ENCODE measurements at places on chromosomes 7 and 10. TPM values are rescaled to one million over a fixed set of nuclear protein-coding genes. Genes with fewer than 3 reads are reported as not detected.

The SPAM1 gene
- not detected for total RNA-seq

The PAPSS2 gene
- 16.9 TPM for total RNA-seq

The FANK1 gene
- 7.3 TPM for total RNA-seq

The IFIT1B gene
- not detected for total RNA-seq

The FXYD4 gene
- not detected for total RNA-seq

The CTTNBP2 gene
- total RNA-seq: 25.7 TPM

The PLCE1 gene
- 5.3 TPM for total RNA-seq

The XRCC2 gene
- under 0.01 TPM for total RNA-seq

The TBX20 gene
- not detected for total RNA-seq

The HSPB1 gene
- total RNA-seq: 367 TPM

The HKDC1 gene
- total RNA-seq: 6.7 TPM

The SEMA3A gene
- total RNA-seq: 2.6 TPM

The ZNF735 gene
- total RNA-seq: not detected

The MMRN2 gene
- 17.4 TPM for total RNA-seq

The C10orf53 gene
- total RNA-seq: not detected

The IL2RA gene
- total RNA-seq: 0.52 TPM

The WNT8B gene
- not detected for total RNA-seq

The RET gene
- 0.78 TPM for total RNA-seq

The ST8SIA6 gene
- not detected for total RNA-seq

The PDK4 gene
- total RNA-seq: 234 TPM

The CALCR gene
- not detected for total RNA-seq

The OR6B1 gene
- not detected for total RNA-seq

The RBM20 gene
- 14.5 TPM for total RNA-seq

The PTPRZ1 gene
- 1.6 TPM for total RNA-seq

The NAT16 gene
- total RNA-seq: not detected

The SOSTDC1 gene
- total RNA-seq: not detected

The KIF20B gene
- total RNA-seq: 2.1 TPM

The NXPH1 gene
- not detected for total RNA-seq

The GTF2IRD1 gene
- total RNA-seq: 9.2 TPM

The ZNF212 gene
- total RNA-seq: 5.7 TPM

The MCMBP gene
- total RNA-seq: 26.2 TPM

The NUDT13 gene
- total RNA-seq: 3.3 TPM

The ADAP1 gene
- 19.7 TPM for total RNA-seq

The KNDC1 gene
- 0.52 TPM for total RNA-seq
